ENCODE measurements at places on chromosomes 5 and 9.

DNA sequence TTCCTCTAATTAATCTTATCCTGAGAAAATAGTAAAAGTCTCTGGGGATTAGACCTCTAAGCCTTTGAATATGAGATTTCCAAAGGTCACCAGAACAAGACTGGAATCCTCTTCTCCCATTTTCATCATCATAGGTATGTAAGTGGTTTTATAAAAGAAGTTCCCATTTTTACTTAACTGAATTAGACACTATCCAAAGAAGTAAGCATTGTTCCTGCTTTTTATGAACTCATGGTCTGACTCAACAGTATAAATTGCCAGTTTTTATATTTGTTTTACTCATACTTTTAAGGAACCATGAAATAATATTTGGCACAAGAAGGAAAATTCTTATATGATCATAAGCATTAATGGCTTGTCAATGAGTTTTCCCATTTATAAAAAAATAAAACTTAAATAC, 167.1 kb upstream of the ADRA1B start:
- DNase-seq: no peak

DNA sequence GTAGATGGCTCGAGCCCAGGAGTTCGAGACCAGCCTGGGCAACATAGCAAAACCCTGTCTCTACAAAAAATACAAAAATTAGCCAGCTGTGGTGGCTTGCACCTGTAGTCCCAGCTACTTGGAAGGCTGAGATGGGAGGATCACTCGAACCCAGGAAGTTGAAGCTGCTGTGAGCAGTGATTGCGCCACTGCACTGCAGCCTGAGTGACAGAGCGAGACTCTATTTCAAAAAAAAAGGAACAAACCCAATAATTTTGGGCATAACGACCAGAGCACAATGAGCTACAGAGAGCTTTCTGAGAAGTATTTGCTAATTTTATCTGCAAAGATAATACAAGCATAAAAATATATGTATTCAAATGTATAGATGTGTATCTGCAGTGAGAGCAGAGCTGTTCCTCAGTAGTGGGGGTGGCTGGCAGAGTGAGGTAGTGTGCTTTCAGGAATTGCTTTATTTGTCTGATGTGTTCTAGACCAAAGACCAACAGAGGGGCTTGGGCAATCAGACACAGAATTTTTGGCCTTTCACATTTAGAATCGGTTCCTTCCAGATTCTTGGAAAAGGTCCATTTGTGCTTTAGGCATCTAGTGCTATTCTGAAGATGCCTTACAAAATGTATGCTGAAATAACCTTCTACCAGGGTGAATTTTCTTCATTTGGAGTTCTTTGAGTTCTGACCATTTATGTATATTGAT, 5.2 kb downstream of the DOCK8 start:
- no peak for DNase-seq

DNA sequence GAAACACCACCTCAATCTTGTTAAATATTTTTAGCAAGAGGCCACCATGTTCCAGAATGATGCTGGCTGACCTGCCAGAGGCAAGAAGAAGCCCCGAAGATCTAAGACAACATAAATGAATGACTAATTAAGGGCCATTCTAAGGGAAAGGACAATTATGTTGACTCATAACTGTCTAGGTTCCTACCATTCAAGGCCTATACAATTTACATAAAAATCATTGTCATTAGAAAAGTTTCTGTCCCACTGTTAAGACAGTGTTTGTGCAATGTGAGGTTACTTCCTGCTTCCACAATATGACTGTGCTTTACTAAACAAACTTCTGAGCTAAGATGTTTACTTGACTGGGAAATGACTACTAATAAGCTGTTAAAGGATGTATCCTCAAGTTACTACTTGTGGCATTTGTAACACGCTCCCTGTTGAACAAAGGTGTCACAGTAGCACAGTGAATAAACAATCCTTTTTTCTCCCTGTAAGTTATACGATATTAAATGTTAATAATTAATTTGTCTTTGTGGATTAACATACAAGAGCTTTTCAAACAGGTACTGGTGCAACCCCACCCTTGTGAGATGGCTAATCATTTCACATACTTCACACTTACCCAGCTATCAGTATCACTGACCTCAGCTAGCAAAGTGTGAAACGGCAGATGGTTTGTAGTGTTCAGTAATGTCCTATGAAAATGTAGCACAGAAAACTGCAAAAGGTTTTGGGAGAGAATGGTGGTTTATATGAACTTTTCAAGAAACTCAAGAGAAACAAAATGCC, 195.8 kb downstream of the EFNA5 start:
- DNase-seq: no peak

DNA sequence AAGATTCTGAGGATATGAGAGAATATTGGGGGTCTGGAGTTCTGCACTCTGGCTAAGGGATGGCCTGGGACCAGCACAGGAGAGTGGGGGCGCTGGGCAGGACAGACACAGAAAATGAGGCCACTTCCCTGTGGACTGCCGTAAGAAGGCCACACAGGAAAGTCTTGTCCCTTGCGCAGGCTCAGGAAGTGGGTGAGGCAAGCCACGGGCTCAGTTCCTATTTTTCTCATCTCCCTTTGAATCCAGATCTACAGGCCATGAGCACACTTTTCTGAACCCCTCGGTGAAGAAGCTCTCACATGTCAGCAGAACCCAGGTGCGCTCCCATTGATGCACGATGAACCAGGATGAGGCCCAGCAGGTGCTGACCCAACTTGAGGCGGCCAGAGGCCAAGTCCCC, 207.4 kb downstream of the AGTPBP1 start:
- DNase-seq: no peak

GRCh38 chr5:58087123-58087522, 372.8 kb downstream of the PLK2 start:
- no peak for DNase-seq

- DNase-seq: no peak
Measured at GRCh38 chr9:12954441-12954840, 179.6 kb downstream of the LURAP1L start.

- DNase-seq: no peak
Measured at GRCh38 chr5:172437445-172438318, 16.6 kb downstream of the SH3PXD2B start.

GRCh38 chr5:66315784-66316183, 171.7 kb downstream of the SREK1 start:
- no peak for DNase-seq

DNA sequence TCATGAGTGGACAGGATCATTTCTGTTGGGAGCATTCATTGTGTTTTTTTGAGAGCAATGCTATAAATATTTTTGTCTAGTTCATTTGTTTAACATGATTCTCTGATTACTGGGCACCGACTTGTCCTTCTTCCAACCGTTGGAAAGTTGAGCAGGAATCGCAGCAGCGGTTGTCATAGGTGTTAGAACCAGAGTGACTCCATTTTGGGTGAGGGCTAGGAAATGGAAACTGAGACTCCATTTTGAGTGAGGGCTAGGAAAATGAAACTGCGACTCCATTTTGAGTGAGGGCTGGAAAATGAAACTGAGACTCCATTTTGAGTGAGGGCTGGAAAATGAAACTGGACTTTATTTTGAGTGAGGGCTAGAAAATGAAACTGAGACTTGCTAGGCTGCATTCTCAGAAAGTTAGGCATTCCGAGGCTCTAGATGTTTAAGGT, 100.6 kb downstream of the ICE1 start:
- DNase-seq: no peak

GRCh38 chr9:121454972-121455371, 44.7 kb downstream of the GGTA1 start:
- DNase-seq: no peak

DNA sequence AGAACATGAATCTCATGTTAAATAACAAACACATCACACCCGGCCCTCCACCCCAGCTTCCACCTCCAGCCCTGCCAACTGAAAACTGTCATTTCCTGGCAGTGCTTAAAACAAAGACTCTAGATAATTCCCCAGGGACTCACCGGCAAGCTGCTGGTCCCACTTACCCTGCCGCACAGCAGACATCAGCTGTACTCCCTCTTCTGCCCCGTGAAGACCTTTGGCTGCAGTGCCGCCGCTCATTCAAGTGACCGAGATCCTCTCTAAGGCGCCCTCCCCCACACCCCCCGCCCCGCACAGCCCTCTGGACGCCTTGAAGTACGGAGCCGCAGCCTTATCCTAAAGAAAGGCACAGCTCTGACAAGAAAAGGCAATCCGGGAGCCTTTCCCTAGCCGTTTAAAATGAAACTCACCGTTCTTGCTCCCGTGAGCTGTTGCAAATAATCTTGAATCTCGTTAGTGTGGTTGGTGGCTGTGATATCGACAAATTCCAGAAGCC, 434 bp downstream of the GLRX start:
- DNase-seq: no peak

- no peak for DNase-seq
Measured at GRCh38 chr9:91398926-91399325, 24.7 kb downstream of the NFIL3 start.

- no peak for DNase-seq
Measured at GRCh38 chr5:65061974-65062353, 293.2 kb downstream of the CWC27 start.

- DNase-seq: no peak
Measured at GRCh38 chr9:138071731-138072130, 194.1 kb downstream of the CACNA1B start.

Measured in stimulated activated CD4-positive, alpha-beta T cell treated with anti-CD3 and anti-CD28 coated beads, Interleukin-4, amount 100 ng/mL, for 48 hours (primary cell).